Fibroblast of lung (primary cell): ENCODE measurements at places on chromosomes 1 and 21.

GRCh38 chr1:244451539-244451950 is at the start of gene ADSS2:
ADSS2 (minus strand) TSS chr1:244451909; CDS start chr1:244451817, 92 bp downstream.
- no peak for DNase-seq

GRCh38 chr1:51072043-51072439 is 30.0 kb upstream of the C1orf185 start:
- DNase-seq, result no peak

- DNase-seq, result no peak
These were observed 4.9 kb downstream of the IL12RB2 start for GRCh38 chr1:67312615-67313014.

DNA sequence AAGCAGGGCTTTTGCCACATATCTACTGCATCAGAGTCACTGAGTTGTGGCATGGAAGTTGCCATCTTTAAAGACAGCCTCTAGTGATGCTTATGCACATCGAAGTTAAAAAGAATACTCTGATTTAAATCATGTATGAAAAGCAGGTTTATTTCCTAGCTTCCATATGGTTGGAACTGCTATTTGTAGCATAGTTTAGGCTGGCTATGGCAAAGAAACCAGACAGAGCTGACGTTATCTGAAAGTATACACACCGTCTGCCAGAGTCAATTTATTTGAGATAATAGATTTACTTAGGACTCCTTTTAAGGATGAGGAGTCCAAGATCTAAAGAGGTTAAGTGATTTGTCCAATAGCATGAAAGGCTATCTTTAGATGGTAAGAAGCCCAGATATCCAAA is 536.9 kb upstream of the ADGRL4 start:
- DNase-seq, result no peak

GRCh38 chr1:157043685-157044084 is 1.9 kb downstream of the ARHGEF11 start:
- no peak for DNase-seq

- DNase-seq, result peak; percentile 28
These were observed 12.0 kb upstream of the SYT14 start for GRCh38 chr1:209926045-209926444.

DNA sequence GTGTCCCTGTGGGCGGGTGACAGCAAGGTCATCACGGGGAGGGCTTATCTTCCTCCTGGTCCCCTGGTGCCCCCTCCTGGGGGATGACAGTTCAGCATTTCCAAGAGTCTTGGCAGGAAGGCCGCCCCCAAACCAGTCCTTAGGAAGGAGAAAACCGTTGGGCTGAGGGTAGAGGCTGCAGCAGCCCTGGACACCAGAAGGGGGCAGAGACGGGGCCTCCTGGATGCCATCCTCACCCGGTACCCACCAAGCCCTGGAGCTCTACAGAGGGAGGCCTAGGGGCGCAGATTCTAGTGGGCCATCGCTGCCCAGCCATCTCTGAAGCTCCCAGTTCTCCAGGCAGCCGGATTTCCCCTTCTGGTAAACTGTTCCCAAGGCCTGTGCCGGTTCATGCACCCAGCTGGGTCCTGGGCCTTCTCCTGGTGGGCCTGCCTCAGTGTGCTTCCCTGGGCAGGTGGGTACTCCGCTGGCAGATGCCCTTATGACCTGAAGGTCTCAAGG is 14.8 kb upstream of the ZNF669 start:
- DNase-seq, result peak; percentile 21

GRCh38 chr1:186295980-186296379 is 79.1 kb downstream of the TPR start:
- DNase-seq, result peak; percentile 65

GRCh38 chr1:37839676-37840075 is 19.7 kb downstream of the MTF1 start:
- DNase-seq, result no peak

DNA sequence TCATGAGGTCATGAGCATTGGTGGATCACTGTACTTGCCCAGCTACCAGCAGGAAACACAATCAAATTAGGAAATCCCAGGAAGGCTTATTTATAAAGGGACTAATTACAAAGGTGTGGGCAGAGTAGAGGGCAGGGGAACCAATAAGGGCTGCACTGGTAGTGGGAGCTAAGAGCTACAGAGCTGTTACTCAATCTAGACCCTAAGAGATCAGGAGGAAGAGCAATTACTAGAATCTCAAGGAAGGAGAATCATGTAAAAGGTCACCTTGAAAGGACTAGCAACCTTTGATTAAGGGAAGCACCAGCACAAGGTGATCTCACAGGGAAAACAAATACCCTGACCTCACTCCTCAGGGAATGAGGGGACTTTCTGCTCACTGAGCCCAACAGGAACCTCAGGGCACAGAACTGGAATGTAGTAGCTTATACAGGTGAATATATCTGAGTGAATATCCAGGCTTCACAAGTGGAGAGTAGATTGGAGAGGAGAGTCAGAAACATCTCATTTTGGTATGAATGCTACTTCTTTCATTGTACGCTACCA is 66.8 kb downstream of the SAMSN1 start:
- no peak for DNase-seq

DNA sequence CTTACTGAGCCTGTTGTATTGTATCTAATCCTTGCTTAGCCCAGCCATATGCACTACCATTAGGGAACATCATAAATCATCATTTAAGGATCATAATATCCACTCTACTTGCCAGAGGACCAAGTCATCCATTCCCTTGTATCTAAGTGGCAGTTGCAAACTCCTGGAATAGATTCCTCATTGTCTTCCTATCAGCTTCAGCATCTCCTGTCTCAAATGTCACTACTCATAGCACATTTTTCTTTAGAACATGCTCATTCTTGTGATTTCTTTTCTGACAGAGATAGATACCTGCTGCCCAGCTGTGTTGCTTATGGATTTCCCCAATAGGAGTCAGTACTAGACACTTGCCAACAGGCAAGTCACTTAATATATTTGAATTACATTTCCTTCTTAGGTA is 84.3 kb downstream of the OLFML3 start:
- no peak for DNase-seq

GRCh38 chr21:44965251-44966022 is 25.6 kb downstream of the SLX9 start:
- peak; percentile 85 for DNase-seq

GRCh38 chr1:36934061-36934460 is 100.3 kb downstream of the GRIK3 start:
- DNase-seq, result no peak

- DNase-seq, result peak; percentile 20
These were observed 626 bp upstream of the HLCS start for GRCh38 chr21:36966821-36967768.

DNA sequence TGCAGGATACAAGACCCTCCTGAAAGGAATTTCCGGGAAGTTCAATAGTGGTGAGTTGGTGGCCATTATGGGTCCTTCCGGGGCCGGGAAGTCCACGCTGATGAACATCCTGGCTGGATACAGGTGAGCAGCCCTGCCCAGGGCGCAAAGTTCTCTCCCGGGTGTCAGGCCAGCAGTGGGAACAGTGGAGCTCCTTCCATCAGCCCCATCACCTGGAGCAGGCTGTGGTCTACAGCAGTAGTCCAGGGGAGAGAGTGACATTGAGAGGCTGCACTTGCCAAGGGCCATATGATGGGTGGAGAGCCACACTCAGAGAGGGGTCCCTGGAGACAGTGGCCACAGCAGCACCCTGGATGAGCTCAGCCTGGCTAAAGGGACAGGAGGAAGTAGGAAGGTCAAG is 44.1 kb downstream of the TFF3 start:
- no peak for DNase-seq

DNA sequence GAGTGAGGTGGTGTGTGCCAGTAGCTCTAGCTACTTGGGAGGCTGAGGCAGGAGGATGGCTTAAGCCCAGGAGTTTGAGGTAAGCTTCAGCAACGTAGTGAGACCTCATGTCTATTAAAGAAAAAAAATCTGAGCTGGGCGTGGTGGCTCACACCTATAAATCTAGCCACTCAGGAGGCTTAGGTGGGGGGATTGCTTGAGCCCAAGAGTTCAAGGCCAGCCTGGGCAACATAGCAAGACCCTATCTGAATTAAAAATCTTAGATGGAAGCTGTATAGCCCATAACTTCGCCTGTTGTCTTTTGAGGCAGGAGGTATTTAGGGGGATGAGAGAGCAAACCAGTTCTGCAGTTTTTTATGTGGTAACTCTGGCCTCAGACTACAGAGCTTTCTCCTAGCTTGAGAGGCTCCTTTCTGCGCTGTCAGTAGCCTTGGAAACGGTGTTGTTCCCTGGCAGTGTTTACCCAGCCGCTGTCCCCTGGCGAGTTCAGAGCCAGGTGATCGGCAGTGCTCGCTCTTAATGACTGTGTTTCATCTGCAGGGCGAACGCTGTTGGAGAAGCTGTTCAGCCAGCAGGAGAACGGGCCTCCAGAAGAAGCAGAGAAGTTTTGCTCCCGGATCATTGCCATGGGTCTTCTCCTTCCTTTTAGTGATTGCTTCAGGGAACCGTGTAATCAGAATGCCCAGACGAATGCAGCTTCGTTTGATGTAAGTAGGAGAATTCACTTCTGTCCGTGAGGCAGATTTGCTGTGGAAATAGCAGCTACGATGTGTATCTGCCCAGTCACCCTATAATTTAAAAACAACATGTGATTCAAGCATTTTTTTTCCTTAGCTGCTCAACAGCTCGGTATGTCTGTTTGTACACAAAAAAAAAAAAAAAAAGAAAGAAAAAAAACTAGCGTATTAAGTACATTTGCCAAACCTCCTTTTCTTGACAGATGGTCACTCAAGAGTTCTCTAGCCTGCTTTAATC is 31.2 kb downstream of the FMN2 start:
- peak; percentile 2 for DNase-seq

DNA sequence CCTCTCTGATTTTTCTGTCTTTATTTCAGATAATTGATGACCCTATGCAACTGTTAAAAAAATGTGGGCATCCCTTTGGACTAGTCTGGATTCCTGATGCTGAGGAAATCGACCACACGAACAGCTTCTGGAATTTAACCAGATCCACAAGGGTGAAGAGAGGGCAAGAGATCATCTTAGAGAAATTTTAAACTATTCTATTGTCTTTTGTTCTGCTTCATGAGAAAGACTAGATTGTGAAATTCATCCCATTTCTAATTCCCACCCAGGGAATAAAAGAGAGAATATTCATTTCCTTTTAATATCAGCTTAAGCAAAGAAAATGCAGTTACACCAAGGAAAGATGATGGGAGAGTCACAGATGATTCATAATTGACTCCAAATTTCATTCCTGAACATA is 71.8 kb downstream of the DUSP10 start:
- peak; percentile 39 for DNase-seq

DNA sequence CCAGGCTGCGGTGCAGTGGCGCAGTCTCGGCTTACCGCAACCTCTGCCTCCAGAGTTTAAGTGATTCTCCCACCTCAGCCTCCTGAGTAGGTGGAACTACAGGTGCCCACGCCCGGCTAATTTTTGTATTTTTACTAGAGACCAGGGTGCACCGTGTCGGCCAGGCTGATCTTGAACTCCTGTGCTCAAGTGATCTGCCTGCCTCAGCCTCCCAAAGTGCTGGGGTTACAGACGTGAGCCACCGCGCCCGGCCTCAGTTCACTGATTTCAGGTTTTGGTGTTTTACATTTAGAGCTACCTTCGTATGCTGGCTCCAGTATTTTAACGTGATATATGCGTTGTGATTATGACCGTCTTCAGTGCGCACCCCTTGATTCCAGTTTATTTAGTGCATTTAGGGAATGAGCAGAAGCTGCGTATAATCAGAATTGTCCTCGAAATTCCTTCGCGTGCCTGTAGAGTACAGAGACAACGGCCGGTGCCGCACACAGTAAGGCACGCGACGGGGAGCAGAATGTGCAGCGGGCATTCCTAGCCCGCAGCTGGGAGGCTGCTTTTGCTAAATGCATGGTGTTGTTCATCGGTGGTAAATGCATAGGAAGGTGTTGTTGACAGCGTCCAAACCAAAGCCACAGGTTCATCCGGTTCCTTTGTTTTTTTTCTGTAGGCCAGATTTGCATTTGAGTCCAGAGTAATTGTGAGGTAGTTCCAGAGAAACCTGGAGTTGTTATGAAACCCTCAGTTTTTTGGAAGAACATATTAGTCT is 48.9 kb upstream of the DIP2A start:
- DNase-seq, result no peak

GRCh38 chr1:81682490-81682889 is 118.2 kb upstream of the ADGRL2 start:
- DNase-seq, result peak; percentile 95

DNA sequence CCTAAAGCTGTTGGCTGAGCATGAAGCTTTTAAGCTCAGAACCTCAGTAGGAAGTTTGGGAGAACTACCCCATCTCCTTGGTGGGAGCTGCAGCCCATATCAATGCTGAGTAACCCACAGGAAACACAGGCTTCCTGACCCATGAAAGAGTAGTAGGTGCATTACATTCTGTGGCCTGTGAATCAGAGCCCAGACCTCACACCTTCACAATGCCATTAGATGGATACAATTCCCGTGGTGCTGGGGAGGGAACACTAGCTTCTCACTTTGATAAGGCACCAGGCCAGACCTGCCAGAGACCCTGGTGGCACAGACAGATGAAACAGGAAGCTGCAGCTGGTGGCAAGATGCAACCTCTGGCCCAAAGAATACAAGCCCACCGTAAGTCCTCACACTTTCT is 308.8 kb downstream of the NPHP4 start:
- no peak for DNase-seq

GRCh38 chr1:47659146-47659545 is 221.3 kb downstream of the FOXD2 start:
- no peak for DNase-seq

DNA sequence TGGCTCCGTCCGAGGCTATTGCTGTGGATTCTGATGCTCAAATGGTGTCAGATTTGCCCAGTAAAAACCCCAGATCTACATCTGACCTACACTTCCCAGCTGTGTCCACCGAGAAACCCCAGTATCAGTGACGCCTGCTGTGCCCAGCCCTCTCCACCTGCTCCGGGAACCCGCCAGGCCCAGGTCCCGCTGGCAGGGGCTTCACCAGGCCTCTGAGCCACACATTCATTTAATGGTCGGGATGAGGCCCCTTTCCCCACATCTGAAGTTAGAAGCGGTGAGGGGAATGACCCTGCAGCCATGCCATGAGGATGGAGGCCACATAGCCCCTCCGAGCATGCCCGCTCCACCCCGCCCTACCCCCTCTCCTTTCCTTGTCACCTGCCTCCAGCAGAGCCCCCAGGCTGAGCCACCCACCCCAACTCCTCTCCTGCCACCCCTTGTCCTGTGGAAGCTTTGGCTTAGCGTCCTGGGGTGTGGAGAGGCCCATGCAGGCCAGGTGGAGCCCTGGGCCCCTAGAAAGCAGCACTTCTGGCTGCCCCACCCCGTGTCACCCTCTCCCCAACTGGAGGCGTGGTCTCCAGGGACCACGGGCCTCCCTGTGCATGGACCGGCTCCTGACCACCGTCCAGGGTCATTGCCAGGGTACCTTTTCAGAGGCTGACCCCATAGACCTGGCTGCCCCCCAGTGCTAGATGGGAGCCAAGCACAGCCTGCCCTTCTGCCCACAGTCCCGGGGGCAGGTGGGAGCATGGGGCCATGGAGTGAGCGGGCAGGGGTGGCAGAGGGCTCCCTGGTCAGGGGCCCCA is 8.0 kb downstream of the TNFRSF14 start:
- DNase-seq, result no peak
